ENCODE measurements at places on chromosomes 12 and 14.

- DNase-seq, result no peak
Observed at GRCh38 chr12:55930771-55931316, at the start of gene DGKA. TSS of gene DGKA (plus strand) at chr12:55931162. CDS start at chr12:55936504, 5,342 bp downstream.

- peak; percentile 11 for DNase-seq
Observed at GRCh38 chr12:50314636-50315312, 31.5 kb upstream of the LIMA1 start.

GRCh38 chr12:50123203-50123602 is 11.2 kb downstream of the COX14 start:
- no peak for DNase-seq

DNA sequence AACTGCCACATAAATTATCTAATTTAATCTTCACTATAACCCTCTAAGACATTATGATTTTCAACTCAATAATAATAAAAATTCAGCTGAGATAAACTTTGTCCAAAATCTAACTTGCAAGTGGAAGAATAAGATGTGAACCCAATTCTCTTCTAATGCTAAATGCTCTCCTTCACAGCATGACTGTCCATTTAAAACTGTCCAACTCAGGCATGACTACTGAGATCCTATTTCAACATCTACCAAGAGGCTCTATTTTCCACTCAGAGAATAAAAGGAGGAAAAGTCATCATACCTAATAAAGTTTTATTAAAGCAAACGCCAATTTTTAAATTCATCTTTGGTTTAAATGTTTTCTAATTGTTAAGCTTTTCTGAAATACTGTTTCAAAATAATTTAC is 183.6 kb downstream of the MED13L start:
- no peak for DNase-seq

- peak; percentile 2 for DNase-seq
Observed at GRCh38 chr12:29350080-29350479, 30.9 kb downstream of the ERGIC2 start.

- DNase-seq, result no peak
Observed at GRCh38 chr12:118641249-118641648, 264.9 kb downstream of the SUDS3 start.

DNA sequence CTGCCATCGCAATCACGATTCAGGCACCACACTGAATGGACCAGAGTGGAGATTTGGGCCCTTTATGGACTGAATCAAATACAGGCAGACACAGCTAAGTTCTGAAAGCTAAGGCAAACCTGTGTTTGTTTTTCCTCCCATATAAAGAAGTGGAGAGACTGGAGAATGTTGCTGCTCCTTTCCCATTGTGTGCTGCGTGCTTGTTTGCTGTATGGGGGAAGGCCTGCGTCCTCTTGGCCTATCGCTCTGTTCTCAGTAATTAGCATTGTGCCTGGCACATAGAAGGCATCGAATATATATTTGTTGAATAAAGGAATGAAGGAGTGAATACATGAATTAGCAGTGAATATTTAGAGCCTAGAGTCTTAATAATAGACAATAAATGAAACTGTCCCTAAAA is 12.4 kb downstream of the ST8SIA1 start:
- no peak for DNase-seq

DNA sequence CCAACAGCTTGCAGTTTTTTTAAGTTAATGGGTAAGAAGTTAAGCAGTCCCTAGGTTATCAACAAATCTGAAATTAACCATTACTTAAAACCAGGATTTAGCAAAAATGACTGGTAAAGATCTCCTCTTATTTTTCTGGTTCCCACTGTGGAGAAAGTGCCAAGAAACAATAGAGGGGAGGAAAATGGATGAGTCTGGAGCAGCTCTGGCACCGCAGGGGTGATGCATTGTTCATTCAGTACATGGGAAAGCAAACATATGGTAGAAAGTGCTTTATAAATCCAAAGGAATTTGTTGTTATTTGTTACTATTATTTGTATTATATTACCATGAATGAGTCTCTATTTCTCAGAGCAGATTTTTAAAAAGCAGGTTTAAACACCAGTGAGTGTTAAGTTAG is 92.2 kb downstream of the DYRK2 start:
- no peak for DNase-seq

- DNase-seq, result peak; percentile 19
Observed at GRCh38 chr12:7144414-7145120, 14.4 kb downstream of the CLSTN3 start.

GRCh38 chr14:34453226-34453625 is 8.8 kb downstream of the SPTSSA start:
- no peak for DNase-seq

- DNase-seq, result no peak
Observed at GRCh38 chr12:56129206-56129941, 1.3 kb downstream of the ESYT1 start.

GRCh38 chr14:99604766-99605298 is 825 bp upstream of the CCDC85C start:
- no peak for DNase-seq

GRCh38 chr12:57760347-57760982 is 5.6 kb downstream of the MARCHF9 start:
- no peak for DNase-seq

- DNase-seq, result no peak
Observed at GRCh38 chr14:77902811-77903210, 102.9 kb downstream of the ADCK1 start.

- no peak for DNase-seq
Observed at GRCh38 chr12:114913871-114914801, 230.2 kb upstream of the TBX3 start.

- no peak for DNase-seq
Observed at GRCh38 chr14:104315625-104316024, 177.2 kb downstream of the KIF26A start.

DNA sequence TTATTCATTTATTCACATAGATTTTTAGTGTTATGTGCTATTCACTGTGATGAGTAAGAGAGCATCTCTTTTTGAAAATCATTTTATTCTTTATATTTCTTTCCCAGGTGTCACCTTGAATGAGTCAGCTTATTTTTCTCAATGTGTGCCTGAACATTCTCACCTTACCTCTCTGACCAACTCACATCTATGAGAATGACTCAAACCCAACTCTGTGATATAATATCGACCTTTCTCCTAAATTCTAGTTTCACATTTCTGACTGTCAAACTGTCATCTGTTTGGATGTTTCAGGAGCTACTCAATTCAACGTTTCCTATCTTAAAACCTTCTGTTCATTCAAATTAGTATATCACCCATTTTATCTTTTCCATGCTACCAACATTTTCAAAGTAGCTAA is 630.8 kb downstream of the RERGL start:
- DNase-seq, result no peak

DNA sequence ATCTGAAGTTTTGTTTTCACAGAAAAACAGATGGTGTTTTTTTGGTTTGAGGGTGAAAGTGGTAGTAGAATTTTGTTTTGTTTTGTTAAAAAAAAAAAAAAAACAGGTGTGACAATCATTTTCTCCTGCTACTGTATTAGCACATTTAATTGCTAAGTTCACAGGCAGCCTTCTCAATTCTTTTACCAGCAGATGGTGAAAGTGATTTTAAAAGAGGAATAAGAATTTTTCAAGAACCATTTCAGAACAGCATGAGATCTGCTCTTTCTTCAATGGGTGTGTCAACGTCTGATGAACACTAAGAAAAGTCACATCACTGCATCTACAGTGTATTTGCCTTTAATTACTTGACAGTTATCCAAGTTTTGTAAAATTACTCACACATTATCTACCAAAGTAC is 303.7 kb upstream of the USP15 start:
- no peak for DNase-seq

DNA sequence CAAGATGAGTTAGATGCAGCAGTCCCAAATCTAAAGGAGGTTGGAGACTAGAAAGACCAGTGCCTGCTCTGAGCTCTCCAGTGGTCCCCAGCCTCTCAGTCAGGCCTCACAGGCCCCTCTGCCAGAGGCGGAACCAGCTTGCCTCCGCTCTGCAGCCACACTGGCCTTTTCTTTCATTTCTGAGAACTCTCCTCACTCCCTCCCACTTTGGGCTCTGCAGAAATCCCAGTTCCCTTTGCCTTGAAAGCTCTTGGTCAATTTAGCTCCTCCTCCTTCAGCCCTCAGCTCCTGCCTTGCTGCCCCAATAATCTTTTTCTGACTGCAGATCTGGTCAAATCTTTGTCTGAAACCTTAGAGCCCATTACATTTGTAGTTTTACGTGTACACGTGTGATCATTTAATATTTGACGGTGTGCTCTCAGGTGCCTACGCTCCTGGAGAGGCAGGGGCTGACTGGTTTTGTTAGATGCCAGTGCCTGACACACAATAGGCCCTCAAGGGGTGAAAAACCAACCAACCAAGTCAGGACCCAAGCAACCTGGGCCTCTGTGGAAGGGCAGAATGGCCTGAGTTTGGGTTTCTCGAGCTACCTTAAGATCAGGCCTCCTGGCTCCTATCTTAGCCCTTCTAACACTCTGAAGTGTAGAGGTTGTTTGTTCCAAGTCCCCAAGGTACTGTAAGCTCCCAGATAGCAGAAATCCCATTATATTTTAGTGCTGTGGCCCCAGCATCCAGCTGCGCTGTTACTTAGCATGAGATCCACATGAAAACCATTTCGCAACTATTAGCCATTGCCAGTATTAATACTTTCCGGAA is 1.1 kb upstream of the NUDT4 start:
- no peak for DNase-seq

DNA sequence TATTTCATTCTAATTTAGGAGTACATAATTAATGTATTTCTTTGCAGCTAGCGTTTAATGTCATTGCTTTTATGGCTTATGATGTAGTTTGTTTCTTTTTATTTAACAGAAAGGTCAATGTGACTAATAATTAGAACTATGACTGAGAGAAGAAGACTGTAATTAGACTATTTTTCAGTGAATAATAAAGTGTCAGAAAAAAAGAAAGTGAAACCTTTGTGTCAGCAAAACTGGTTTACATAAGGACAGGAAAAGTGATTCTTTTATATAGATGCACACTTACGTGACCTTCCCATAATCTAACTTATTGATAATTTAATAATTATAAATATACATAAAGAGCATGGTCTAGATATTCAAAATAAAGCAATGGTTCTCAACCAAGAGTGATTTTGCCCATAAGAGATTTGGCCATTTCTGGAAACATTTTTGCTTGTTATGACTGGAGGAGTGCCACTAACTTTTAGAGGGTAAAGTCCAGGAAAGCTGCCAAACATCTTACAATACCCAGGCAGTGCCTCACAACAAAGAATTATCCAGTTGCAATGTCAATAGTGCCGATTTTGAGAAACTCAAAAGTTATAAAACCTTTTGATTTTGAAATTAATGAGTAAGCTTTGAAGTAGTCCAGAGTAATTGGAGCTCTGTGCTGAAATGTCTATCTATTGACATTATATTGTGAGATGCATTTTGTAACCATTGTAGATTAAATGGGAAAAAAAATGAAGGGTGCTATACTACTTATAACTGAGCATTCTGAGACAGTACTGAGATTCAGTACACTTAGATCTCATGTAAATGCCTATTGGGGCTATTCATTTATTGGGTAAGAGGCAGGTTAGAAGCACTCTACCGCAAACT is 227.1 kb downstream of the C12orf50 start:
- DNase-seq, result no peak

DNA sequence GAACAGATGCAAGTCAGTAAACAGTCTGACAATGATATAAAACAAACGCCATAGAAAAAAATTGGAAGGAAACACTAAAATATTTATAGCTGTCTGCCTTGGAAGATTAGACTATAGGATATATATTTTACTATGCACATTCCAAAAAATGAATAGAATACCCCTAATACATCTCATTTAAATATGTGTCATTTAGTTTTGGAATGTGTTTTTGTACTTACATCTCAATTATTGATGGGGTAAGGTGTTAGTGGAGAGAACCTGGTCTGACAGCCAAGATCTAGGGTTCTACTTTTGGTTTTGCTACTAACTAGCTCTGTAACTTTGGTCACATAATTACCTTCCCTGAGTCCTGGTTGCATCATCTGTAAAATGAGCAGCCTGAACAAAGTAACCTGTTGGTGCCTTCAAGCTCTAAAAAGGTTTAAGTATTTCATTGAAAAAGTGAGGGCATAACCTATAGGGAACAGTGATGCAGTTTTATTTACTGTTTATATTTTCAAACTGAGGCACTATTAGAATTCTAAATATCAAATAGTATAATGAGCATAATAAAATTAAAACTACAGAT is 28.6 kb upstream of the SLC6A13 start:
- DNase-seq, result no peak

DNA sequence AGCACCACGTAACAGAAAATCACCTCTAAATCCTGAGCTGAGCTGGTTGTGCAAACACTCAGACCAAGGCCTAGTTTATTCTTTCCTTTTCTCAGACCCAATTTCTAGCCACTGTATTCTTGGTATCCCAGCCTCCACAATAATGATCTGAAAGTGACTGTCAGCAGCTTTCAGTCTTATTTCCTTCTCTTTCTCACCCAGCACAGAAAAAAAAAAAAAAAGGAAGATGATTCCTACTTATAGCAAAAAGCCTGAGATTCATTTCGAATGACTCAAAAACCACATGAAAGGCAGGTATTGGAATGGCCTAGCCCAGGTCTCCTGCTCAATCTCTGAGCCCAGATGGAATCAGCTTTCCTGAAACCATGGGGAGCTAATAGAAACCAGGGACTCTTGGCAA is 298.6 kb upstream of the PPFIA2 start:
- DNase-seq, result no peak

GRCh38 chr12:122265886-122266229 is 436 bp downstream of the VPS33A start:
- DNase-seq, result no peak

Data from NCI-H1048 (cell line).